Activated CD4-positive, alpha-beta T cell treated with anti-CD3 and anti-CD28 coated beads for 1 hour (primary cell): ENCODE measurements at places on chromosomes 2 and 18.

- DNase-seq = no peak
Observed at GRCh38 chr2:2879071-2879470, 498.5 kb downstream of the EIPR1 start.

GRCh38 chr2:202689898-202690297, 55.1 kb downstream of the FAM117B start:
- DNase-seq = no peak

DNA sequence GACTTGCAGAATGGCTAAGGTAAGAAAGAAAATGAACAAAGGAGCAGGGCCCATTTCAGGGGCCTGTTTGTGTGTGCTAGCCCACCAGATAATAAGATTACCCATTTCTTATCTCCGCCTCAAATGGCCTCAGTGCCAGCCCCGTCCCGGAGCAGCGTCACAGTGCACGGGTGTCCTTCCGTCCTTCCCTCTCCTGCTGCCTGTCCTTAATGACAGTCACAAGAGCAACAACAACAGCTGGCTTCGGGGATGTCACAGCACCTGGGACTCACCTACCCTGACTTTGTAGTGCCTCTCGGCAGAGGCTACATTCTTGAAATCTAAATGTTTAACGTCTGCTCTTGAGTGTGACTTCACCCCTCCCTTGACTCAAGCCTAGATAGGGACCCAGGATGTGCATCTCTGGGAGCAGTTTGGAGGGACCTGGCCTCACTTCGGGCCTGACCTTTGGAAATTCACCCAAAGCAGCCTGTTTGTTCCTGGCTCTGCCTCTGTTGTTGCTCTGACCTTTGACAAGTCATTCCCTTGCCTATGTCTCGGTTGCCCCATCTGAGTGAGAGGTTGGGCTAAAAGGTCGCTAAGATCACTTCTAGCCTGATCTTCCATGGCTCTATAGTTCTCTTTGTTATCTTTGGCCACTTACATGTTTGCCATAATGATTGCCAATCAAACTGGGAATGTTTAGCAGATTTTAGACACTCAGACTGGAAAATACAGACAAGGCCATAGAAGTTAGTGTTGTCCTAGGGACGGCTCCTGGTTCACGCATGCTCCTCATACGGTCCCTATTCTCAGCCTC, 122.5 kb downstream of the KLHL29 start:
- no peak for DNase-seq

DNA sequence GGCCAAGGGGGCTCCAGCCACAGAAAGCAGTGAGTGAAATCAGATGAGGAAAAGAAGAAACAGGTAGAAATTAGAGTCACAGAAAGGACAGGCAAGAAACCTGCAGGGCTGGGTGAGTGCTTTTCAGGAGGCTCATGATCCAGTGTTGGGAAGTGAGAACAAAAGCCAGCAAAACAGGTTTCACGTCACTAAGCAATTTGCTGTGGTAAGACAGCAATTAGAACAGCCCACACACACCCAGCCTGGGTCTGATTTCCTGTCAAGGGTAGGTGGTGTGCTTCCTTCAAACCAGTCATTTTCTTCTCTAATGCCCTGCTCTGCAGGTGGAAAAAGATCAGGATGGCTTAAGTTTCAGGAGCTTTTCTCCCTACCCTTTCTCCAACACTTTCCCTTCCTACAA, 52.9 kb upstream of the XDH start:
- no peak for DNase-seq

DNA sequence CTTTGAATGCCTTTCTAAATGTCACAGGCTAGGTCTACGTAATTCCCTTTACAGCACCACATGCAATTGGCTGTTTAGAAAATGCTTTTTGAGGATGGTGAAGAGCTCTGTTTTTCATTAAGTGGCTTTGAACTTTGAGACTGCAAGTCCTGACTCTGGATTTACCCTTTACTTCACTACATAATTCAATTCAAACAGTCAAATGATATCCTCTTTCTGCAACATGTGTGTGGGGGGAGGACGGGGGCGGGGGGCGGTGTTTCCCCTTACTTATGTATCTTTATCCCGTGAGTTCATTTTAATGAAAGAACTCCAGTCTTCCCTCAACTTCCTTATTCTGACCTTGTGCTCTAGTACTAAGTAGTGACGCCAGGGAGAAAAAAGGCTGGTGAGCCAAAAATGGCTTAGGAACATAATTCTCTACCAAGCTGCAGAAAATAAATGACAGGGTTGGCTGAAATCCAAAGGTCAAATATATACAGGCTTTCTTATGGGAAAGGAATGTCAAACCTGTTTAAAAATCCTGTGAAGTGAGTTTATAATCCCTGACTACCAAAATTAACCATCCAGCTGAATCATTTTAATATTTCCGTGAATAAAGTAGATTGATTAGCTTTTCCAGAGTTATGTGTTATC, 119.6 kb downstream of the SLC8A1 start:
- no peak for DNase-seq

GRCh38 chr2:38744399-38744780, 6.8 kb downstream of the SRSF7 start:
- DNase-seq = no peak

DNA sequence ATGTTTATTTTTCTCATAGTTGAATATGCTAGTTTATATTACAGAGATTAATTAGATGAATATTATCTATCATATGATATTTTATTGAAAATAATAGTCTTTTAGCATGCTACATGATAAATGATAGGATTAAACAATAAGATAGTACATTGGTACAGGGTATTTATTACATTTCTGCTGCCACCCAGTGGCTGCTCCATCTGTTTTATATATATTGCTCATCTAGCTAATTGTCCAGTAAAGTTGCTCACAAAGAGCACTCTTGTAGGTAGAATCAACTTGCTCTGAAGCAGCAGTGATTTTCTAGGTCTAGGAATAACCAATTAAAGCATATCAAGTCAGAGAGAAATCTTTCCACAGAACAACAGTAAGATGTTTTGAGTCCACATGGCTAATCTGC, 183.3 kb downstream of the ASXL3 start:
- DNase-seq = no peak

GRCh38 chr18:61854578-61855448, 38.0 kb downstream of the RNF152 start:
- DNase-seq = no peak

- DNase-seq = no peak
Observed at GRCh38 chr2:172096626-172097547, 5.8 kb downstream of the DLX2 start.
